ENCODE measurements at places on chromosomes 7 and 10.

- no peak for DNase-seq
Observed at GRCh38 chr7:122161628-122162027, 17.6 kb upstream of the AASS start.

DNA sequence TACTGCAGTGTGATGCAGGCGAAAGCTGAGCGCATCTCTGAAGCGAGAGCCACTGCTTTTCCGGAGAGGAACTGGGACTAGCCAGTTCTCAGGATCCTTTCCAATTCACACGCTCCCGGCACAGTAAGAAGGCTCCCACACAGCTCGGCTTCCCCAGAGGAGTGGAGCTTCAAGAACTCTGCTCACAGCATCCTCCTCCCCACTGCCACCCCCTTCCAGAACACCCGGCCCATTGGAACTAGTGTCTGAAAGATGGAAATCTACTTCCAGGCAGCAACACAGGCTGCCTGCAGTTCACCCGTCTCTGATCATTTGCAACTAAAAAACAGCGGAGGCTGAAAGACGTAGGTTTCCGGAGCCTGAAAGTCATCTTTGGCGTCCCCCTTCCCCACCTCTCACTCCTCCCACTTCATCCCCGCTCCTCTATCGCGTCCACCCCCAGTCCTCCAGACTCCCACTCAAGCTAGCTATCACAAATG is at the start of gene DGKB:
Gene DGKB (minus strand): TSS at position 163 of the 479 bp plus-strand sequence.
- DNase-seq: no peak

DNA sequence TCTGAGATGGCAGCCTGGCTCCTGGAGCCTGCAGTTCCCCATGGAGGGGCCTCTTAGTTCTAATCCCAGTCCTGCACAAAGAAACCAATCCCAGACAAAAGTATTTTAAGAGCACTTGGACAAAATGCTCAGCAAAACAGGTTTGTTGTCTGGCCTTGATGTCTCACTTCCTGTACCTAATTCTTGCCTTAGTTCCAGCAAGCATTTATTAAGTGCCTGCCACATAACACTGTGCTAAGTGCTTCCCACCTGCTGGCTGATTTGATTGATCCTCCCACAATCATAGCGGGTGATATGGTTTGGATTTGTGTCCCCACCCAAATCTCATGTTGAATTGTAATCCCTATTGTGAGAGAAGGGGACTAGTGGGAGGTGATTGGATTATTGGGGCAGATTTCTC is 65.7 kb upstream of the HABP2 start:
- DNase-seq: no peak

DNA sequence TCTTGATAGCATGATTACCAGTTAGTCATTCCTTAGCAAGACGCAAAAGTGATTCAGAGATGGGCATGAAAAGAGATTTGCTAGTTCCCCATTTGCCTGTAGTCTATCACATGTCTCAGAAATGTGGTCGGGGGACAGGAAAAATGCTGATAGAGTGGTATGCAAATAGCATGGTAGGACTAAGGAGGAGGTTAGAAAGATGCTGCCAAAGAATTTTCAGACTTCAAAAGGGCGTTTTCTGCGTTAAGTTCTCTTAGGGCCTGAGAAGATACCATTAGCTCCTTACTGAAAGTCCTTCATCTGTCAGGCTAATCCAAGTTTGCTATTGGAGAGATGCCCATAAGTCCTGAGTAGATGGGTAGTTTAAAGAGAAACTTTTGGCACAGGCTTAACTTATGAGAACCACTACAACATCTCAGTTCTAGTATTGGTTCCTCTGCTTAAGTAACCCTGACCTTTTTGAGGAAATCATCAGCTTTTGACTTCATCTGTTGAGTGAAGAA is 2.7 kb downstream of the CALD1 start:
- DNase-seq: peak; percentile 42

DNA sequence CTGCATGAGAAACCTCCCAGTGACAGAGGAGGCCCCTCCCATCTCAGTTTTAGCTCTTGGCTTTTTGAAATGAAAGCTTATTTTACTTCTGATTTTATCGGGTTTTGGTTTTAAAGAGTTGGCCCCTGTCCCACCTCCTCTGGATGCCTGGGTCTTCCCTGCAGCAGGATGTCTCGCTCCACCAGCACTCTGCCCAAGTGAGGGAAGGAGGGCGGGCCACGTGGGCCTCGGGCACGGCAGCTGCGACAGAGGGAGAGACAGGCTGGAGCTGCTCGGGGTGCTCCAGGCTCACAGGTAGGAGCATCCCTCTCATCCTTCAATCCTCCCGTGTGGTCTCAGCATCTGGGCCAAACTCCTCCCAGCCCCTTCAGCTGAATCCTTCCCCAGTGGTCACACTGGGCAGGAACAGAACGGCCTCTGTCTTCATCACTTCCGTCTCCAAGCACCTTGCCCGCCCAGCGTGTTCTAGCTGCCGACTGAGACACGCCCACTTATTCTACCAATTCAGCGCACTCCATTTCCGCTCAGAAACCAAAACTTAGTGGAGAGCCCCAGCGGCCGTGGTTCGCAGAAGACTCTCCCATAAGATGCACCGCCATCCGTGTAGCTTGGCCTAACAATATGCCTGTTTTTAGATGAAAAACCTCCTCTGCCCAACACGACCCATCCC is 222.9 kb downstream of the GLRX3 start:
- DNase-seq: no peak

GRCh38 chr7:75599244-75599781 is 107.2 kb downstream of the SPDYE5 start:
- DNase-seq: no peak

DNA sequence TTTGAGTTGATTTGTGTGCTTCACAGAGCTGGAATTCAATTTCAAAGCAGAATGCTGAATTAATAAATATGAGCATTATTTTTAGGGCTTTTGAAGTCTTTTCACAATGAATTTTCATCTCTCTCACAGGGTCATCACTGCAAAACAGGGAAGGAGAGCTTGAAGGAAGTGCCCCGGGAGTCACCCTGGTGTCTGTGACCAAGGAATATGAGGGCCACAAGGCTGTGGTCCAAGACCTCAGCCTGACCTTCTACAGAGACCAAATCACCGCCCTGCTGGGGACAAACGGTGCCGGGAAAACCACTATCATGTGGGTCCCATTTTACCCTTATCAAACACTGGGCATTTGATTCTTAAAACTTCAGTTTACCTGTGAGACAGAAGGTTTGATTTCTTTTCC is 217.7 kb downstream of the ABCA13 start:
- DNase-seq: no peak

GRCh38 chr10:80500572-80501380 is 36.9 kb upstream of the SH2D4B start:
- DNase-seq: no peak

- no peak for DNase-seq
Observed at GRCh38 chr10:71981876-71982230, 17.7 kb downstream of the CHST3 start.

- DNase-seq: no peak
Observed at GRCh38 chr7:92137557-92137956, 3.3 kb upstream of the CYP51A1 start.

GRCh38 chr10:71608819-71609768 is 110.5 kb downstream of the C10orf105 start:
- DNase-seq: peak; percentile 67

- no peak for DNase-seq
Observed at GRCh38 chr10:4201866-4202825, 417.1 kb upstream of the KLF6 start.

DNA sequence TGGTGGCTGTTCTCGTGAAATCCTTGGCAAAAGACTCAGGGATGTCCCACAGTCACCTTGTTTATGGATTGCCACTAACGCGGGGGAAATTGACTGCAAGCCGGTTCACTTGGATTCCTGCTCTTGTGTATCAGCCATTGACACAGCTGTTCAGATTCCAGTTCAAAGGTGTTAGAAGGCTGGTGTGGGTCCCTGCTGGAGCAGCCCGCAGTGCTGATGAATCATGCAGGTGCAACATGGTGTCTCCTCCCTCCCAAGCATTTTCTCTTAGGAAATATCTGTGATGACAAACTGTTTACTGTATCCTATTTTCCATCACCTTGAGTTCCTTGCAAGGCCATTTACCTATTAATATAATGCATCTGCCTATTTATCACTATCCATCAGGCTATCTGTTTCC is 170.1 kb downstream of the GATA3 start:
- DNase-seq: no peak

DNA sequence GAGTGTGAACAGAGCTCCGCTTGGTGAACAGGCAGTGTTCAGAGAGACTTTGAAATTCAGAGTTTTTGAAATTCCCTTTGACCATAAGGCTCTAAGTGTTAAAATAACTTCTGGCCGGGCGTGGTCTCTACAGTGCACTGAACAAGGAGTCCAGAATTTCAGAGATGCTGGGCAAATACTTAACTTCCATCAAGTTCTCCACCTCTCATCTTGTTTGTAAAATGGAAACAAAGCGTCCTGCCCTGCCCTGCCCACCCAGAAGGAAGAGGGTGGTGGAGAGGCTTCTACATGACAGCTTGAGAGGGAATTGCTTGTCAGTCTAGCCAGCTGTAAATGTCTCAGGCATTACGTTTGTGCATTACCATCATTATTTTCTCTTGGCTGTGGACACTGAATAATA is 102.6 kb downstream of the RGS10 start:
- DNase-seq: no peak

DNA sequence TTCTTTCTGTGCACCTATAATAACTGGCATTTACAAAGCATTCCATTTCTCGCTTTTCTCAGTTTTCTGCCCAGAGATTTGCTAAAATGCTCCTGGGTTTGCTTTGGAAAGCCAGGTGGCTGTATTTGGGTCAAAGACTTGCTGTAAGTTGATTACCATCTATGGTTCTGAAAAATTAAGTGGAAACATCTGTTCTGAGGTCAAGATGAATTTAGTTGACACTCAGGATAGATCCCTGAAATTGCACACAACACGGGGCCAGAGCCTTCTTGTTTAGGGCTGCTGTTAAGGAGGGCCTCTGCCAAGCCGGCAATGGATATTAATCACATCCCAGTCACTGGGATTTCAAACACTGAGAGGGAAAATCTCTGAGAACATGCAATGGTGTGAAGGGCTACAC is 111.6 kb upstream of the GLI3 start:
- DNase-seq: no peak

- DNase-seq: no peak
Observed at GRCh38 chr7:14288701-14289100, 299.2 kb upstream of the ETV1 start.

- DNase-seq: peak; percentile 99
Observed at GRCh38 chr10:104268713-104269645, at the start of gene GSTO2. Gene GSTO2, plus strand, starts transcription at chr10:104269184. Its CDS starts 5,732 bp downstream, at chr10:104274916.

DNA sequence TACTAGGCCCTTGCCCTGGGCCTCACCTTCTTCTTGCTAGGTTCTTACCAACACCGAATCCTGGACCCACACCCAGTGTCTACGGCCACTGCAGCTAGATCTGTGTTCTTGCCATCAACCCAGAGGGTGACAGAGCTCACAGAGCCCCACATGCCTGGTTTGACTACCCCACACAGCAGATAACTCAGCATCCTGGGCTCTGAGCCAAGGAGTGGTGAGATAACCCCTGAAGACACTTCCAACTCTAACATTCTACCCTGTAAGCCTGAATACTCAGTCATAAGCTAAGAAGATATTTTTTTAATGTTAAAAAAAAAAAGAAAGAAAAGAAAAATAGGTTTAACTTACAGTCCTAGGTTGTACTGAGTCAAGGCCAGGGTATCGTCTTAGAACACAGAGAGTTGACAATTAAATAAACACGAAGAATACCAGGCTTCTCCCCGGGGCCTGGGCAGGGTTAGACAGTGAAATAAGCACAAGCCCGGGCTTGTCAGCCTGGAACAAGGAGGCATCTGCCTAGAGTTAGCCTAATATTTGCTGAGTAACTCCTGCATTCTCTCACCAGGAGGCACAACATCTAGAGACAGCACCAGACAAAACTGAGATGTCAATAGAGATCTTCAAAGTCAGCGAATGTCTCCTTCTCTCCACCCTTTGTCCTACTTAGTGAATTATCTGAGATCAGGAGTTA is 556.5 kb upstream of the LRRN3 start:
- no peak for DNase-seq

DNA sequence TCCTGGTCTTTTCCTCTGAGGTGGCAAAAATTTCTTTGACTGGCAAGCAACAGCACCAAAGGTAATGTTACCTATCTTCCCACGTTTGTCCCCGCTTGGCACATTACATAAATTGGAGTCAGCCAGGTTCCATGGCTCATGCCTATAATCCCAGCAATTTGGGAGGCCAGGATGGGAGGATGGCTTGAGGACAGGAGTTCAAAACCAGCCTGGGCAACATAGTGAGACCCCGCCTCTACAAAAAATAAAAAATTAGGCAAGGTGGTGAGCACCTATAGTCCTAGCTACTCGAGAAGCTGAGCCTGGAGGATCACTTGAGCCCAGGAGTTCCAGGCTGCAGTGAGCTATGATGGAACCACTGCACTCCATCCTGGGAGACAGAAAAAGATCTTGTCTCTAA is 139.5 kb downstream of the IDE start:
- DNase-seq: no peak

DNA sequence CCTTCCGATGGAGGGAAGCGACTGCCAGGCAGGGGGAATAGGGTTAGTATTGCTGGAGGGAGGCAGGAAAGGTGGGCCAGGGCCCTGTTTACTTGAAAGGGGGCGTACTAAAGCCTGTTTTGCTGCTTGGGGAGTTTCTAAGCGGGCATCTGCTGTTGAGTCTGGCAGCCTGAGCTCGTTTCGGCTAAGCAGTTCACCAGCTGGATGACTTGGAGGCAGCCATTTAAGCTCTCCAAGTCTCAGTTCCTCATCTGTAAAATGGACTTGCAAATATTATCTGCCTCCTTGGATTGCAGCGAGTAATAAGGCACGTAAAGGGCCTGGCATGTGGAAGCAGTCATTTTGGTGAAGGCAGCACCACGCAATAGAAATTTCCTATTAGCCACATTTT is 44.0 kb downstream of the LDB3 start:
- peak; percentile 92 for DNase-seq

DNA sequence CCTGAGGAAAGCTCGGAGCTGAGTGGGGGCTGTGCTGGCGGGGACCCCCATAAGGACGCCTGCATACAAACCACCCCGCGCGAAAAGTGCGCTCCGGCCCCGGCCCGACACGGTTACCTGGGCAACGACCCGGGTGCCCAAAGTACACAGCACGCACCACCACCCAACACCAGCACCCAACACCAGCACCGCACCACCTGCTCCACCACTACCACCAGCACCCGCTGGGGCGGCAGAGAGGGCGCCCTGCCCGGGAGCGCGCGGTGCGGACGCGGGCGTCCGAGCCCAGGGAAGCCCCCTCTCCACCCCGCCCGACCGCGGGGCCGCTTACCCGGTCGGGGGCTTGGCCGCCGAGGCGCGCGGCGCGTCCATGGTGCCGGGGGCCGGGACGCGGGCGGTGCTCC is 345 bp downstream of the COBL start:
- no peak for DNase-seq

DNA sequence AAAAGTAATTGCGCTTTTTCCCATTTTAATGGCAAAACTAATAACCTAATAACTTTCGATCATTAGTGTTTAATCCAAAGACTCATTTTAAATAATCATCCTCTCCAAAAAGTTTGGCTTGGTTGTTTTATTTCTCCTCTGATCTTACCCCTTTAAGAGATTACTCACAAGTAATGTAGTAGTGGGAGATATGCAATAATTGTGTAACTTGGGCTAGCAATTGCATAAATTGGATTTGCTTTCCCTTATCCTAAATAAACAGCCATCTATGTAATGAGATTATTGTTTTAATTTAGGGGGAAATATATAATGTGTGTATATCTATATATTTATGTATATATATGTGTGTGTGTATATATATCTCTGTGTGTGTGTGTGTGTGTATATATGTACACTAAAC is 82.5 kb downstream of the RNLS start:
- DNase-seq: no peak
